A549 (cell line): ENCODE measurements at places on chromosomes 12 and 14.

- DNase-seq = no peak
Measured at GRCh38 chr14:38213001-38213400, 5.3 kb downstream of the SSTR1 start.

GRCh38 chr14:39233680-39234326 is at the start of gene MIA2:
TSS of gene MIA2 (plus strand) at chr14:39233915. CDS start at chr14:39234115, 200 bp downstream.
- peak; percentile 12 for DNase-seq

- no peak for DNase-seq
Measured at GRCh38 chr12:70149013-70149412, 94.2 kb upstream of the CNOT2 start.

DNA sequence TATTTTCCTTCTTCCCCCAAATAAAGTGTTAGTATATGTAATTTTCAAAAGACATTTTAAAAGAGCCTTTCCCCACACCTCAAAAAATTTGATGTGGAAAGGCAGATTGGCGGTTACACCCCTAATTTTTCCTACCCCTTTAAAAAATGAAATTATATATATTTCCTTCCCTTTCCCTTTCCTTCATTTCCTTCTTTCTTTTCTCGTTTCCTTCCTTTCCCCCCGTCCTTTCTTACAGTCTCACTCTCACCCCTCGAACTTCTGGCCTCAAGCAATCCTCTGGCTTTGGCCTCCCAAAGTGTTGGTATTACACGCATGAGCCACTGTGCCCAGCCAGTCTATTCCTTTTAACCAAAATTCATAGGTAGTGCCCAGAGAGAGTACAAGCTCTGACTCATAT is 4.2 kb upstream of the UNC119B start:
- DNase-seq = no peak

- no peak for DNase-seq
Measured at GRCh38 chr12:18141048-18141982, 51.3 kb upstream of the RERGL start.

DNA sequence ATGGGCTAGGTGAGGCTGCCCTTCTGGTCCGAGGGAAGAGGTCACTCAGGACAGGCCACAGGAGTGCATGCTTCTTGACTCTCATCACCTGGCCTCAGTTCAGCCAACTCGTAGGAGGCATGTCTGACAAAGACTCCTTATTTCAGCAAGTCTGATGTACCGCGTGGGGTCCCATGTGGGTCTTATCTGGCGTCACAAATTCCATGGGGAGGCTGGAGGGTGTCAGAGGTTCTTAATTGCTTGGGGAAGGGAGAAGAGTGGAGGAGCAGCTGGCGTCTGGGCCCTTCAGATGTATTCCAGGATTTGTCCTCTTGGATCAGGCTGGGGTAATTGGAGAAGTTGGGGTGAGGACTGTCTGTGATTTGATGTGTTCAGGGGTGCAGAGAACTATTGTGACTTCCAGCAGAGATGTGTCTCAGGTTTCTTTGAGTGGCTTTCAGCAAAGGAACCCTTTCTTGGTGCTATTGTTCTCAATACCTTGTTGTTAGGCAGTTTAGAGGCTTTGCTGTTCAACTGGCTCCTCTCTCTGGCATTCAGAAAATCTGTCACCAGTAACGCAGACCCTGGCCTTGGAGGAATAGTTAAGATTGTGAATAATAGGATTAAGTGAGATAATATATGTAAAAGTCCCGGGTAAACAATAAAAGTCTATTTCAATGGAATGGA is 60.1 kb downstream of the SUSD6 start:
- no peak for DNase-seq
